ENCODE measurements at places on chromosomes 3 and 15. TPM values are rescaled to one million over a fixed set of nuclear protein-coding genes. Genes with fewer than 3 reads are reported as not detected.

GABRG3 gene
- not detected for total RNA-seq

IL20RB gene
- total RNA-seq, result 0.40 TPM

CACNA2D2 gene
- total RNA-seq, result 56.1 TPM

GOLGA8H gene
- total RNA-seq, result 0.28 TPM

IMPG2 gene
- 0.35 TPM for total RNA-seq

Data from right cardiac atrium (tissue), 5 donors.